Prostate gland (tissue), 2 donors: ENCODE measurements at places on chromosomes 12 and 14. TPM values are rescaled to one million over a fixed set of nuclear protein-coding genes. Genes with fewer than 3 reads are reported as not detected.

TAS2R42 gene
- not detected for total RNA-seq

ZNF385A gene
- 29.4 TPM for total RNA-seq

NYNRIN gene
- total RNA-seq, result 10.5 TPM

DBX2 gene
- total RNA-seq, result not detected

SMAGP gene
- total RNA-seq, result 10.7 TPM

TMTC1 gene
- total RNA-seq, result 25.2 TPM

AQP6 gene
- total RNA-seq, result not detected

TMPRSS12 gene
- total RNA-seq, result 1.2 TPM

CAPS2 gene
- 7.9 TPM for total RNA-seq

GPR65 gene
- 0.73 TPM for total RNA-seq

ZFC3H1 gene
- 45.2 TPM for total RNA-seq

KLRC1 gene
- not detected for total RNA-seq

AACS gene
- 21.0 TPM for total RNA-seq

GAS2L3 gene
- 4.6 TPM for total RNA-seq

B3GNT4 gene
- total RNA-seq, result 0.64 TPM

CYP27B1 gene
- total RNA-seq, result 0.91 TPM

KCNH3 gene
- total RNA-seq, result 2.2 TPM

SPTB gene
- 2.7 TPM for total RNA-seq
